Activated naive CD8-positive, alpha-beta T cell treated with anti-CD3 and anti-CD28 coated beads for 36 hours (primary cell): ENCODE measurements at places on chromosomes 6 and 20.

- DNase-seq = no peak
These were observed 14.5 kb downstream of the NOL7 start for GRCh38 chr6:13629459-13630116.

DNA sequence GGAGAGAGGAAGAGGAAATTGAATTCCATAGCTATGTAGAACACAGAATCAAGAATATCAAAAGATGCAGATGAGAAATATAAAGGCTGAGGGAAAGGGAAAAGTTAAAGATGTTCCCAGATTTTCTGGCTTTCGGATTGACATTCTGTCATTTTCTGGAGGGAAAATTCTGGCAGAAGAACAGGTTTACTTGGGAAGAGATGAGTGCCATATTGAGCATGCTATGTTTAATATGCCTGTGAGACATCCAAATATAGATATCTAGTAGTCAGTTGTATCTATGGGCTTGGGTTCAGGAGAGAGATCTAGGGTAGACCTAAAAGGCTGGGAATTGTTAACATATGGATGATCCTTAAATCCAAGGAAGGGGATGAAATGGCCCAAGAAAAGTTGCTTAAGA lies 181.9 kb upstream of the ARG1 start:
- no peak for DNase-seq

GRCh38 chr6:150037526-150038201 lies 12.3 kb upstream of the RAET1L start:
- no peak for DNase-seq

GRCh38 chr6:43060034-43060754 lies 763 bp downstream of the KLC4 start:
- no peak for DNase-seq

DNA sequence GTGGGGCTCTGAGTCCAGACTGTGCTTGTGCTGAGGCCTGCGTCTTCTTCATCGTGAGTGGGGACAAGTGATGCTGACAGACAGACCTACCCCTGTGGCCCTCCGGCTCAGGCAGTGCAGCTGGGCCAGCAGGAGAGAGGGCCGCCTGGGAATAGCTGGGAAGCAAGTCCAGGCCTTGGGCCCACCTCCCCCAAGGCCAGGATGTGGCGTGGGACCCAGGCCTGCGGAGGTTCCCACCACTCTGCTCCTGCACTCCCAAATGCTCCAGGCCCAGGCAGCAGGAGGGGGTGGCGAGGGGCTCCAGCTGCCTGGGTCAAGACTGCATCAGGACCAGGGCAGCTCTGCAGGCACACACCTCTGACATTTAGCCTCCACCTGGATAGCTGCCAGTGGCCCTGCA lies 38.3 kb downstream of the DAAM2 start:
- no peak for DNase-seq

DNA sequence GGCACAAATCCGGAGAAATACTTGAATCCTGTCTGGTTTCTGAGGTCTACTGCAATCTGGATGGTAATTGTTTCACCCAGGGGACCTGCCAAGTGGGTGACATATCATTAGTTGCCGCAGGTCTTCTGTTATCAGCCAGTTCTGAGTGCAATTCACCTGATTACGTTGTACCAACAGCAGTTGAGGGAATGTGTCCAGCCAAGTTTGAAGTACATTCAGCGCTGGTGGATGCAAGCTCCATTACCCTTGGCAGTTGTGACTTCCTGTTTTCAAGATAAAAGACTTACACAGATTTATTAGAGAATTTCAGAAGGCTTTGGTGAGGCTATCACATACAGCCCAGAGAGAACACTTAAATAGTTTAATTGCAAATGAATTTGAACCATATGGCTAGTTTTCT lies 42.8 kb downstream of the FNDC1 start:
- no peak for DNase-seq

- DNase-seq = no peak
These were observed 1.8 kb downstream of the HSPA12B start for GRCh38 chr20:3734111-3734843.

DNA sequence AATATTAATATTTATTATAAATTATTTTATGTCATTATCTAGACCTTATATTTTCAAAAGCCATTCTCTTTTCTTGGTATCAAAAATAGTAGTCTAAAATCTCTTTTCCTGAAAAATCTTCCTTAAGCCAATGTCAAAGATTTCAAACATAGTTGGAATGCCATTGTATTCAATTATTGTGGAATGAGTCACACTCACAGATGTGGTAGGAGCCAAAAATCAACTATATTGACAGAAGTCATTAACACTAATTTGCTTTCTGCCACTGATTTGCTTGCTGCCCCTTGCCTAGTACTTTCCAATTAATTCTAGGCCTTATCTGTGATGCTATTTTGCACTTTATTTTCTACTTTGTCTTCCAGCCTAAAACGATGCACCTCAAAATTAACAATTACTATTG lies 1326.3 kb upstream of the GJE1 start:
- DNase-seq = no peak

GRCh38 chr6:18432180-18432579 lies 45.0 kb downstream of the RNF144B start:
- DNase-seq = no peak

- DNase-seq = no peak
These were observed 32.1 kb downstream of the RIPOR2 start for GRCh38 chr6:24903681-24904080.

GRCh38 chr20:7113577-7114466 lies 346.3 kb downstream of the BMP2 start:
- DNase-seq = no peak

DNA sequence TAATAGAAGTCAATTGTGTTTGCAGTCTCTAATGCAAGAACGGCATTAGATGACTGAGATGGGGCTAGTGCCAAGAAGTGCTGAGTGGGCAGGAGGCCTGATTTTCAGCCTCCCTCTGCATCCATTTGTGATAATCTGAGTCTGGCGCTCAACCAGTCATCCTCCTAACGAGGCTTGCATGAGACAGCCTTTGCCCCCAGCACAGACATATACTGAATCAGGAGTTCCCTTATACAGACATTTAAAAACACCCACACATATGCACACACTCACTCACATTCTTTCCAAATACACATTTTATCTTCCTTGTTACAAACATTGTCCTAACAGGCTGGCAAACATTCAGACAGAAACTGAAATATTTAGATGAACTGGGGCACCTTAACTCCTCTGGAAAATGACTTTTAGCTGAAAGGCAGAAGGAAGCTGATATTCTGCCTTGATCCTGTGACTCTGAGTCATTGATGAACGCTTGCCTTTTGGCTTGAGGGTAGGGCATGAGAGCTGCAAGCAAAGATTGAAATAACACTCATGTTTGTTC lies 562.3 kb downstream of the DHX35 start:
- no peak for DNase-seq

DNA sequence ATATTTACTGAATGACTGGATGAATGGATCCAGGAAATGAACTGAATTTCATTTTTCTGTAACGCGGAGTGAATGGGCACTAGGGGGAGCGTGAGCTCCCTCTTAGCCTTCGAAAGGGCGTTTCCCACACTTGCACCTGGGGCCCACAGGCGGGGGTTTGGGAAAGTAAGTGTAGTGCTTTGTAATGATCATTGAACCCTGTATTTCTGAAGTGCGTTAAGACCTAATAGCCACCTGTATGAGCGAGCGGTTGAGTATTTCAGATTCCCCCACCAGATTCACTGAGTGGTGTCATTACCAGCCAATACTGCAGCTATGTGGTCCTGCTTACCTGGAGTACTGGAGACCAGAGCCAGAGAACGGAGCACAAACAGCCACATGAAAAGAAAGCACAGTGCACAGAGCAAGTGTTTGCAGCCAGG lies 10.5 kb downstream of the SYTL3 start:
- peak; percentile 36 for DNase-seq

DNA sequence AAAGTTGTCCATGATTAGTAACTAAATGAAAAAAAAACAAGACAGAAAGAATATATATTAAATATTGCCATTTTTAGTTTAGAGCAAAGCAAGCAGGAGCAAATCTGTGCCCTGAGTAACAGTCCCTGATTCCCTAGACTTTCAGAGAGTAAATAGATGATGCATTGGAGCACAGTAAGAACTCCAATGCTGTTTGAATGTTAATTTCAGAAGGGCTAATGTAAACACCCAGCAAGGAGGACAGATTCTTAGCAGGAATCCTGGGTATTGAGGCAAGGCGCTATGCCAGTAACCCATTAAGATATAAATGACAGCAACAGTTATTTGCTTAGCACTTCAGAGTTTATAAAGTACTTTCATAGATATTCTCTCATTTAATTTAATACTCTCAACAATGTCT lies 15.6 kb upstream of the NRSN1 start:
- DNase-seq = no peak

DNA sequence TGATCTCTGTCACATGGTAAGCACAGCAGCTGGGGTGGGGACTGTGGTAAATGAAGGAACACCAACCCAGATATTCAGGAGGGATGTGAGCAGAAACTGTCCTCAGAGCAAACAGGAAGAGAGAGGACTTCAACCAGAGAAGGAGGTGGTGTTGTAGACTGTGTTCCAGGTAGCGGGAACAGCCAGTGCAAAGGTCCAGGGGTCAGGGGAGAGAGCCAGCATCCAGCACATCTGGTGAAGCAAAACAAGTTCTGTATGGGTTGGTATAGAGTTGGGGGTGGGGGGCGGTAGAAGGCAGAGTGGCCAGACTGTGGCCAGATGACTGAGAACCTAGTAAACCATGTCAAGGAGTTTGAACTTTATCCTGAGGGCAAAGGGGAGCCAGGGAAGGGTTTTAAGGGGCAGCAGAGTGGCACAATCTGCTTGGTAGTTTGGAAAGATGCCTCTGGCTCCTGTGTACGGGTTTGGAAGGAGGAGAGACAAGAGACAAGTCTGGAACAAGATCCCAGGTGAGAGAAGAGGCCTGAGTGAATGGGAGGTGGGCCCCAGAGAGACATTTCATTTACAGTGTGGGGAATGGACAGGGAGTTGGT lies 27.8 kb upstream of the TTPAL start:
- no peak for DNase-seq

DNA sequence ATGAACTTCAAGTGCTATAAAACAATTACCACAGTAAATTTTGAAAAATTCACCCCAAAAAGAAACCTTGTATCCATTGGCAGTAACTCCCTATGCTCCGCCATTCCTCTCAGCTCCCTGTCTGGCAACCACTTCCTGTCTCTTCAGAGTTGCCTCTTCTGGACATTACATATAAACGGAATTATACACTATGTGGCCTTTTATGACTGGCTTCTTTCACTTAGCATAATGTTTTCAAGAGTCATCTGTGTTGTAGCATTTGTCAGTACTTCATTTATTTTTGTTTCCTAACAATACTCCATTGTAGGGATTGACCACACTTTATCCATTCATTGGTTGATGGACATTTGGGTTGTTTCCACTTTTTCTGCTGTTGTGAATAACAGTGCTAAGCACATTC lies 50.1 kb downstream of the CEP43 start:
- DNase-seq = no peak

DNA sequence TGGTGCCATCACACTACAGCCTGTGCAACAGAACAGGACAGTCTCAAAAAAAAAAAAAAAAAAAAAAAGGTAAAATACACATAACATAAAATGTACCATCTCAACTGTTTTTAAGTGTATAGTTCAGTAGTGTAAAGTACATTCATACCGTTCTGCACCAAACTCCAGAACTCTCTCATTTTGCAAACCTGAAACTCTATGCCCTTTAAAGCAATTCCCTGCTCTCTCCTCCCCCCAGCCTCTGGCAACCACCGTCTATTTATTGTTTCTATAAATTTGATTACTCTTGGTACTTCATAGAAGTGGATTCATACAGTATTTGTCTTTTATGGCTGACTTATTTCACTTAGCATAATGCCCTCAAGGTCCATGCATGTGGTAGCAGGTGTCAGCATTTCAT lies 12.9 kb downstream of the RIPOR2 start:
- DNase-seq = no peak

GRCh38 chr20:16390991-16391390 lies 182.3 kb downstream of the KIF16B start:
- no peak for DNase-seq

GRCh38 chr6:56168596-56168995 lies 78.8 kb downstream of the COL21A1 start:
- no peak for DNase-seq

GRCh38 chr6:168686831-168687730 lies 246.1 kb downstream of the SMOC2 start:
- no peak for DNase-seq

GRCh38 chr20:34150306-34151000 lies 38.4 kb upstream of the EIF2S2 start:
- DNase-seq = no peak

GRCh38 chr20:3146732-3147341 lies 12.8 kb downstream of the FASTKD5 start:
- no peak for DNase-seq

DNA sequence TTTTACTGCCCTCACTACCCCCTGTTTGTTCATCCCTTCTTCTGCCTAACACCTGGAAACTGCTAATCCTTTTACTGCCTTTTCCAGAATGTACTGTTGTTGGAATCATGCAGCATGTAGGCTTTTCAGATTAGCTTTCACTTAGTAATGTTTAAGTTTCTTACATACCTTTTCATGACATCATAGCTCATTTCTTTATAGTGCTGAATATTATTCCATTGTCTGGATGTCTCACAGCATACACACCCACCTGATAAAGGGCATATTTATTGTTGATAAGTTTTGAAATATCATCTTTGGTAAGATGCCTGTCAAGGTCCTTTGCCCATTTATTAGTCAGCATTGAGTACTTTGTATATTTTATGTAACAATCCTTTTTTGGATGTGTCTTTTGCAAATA lies 588.2 kb upstream of the NRSN1 start:
- no peak for DNase-seq

DNA sequence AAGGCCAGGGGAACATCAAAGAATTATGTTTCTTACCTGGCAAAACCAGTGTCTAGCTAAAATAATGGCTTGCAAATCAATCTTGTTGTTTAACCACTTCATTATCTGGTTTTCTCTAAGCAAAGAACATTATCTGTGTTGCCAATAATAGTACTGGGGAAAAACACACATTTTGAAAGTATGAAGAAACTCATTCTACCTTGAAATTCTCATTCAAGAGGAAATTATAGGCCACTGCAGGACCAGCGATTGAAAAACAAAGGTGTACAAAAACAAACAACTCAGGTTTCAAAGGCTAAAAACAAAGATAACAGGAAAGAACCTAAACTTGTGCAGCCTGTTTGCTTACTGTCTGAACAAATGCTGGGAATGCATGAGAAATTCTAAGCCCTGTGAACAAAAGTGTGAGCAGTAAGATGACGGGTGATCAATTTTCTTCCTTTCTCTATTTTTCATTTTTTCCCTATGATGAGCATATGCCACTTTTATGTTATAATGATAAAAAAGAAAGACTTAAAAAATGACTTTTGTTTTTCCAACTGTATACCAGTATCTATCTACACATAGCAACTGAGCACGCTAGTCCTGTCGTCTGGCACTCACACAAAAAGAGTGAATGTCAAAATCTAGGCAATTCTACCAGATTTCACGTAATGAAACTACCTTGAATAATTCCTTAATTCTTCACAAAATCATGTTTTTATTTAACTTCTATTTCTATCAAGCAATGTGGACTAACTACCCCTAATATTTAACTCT lies 117.9 kb downstream of the SGK1 start:
- no peak for DNase-seq
